ENCODE measurements at places on chromosomes 7 and 10.

GRCh38 chr10:1961989-1962388 lies 224.7 kb upstream of the ADARB2 start:
- no peak for DNase-seq

DNA sequence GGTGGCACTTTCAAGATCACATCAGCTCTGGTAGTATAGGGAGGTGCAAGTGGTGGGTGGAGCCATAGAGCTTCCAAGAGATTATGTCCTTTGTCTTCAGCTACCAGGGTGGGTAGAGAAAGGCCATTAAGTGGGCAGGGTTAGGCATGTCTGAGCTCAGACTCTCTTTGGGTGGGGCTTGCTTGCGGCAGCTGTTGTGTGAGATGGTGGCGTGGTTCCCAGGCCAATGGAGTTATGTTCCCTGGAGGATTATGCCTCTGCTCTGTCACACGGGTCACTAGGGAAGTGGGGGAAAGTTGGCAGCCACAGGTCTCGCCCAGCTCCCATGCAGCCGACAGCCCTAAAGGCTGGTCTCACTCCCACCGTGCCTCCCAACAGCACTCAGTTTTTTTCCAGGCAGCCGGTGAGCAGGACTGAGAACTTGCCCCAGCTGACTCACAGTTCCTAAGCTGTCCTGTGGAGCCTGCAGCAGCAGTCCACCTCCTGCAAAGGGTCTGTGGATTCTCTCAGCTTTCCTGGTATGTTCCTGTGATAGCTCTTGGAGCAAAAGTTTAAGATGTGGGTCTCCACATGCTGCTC lies 459.0 kb downstream of the SH2D4B start:
- no peak for DNase-seq

DNA sequence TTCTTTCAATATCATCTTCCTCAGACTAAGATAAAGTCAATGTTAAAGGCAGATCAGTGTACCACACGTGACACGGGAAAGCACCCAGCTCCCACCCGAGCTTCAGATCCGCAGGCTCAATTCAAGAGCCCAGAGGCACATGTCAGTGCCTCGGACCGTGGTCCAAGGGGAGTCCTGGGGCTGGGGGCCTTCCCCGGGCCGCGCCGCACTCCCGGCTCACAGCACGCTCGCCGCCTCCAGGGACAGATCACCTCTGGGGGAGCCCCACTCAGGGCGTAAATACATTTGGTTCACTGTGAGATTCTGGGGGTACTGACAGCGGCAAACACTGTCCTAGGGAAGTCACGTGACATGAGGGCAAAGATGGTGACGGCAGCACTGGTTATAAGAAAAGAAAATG lies 10.8 kb downstream of the BNIP3 start:
- DNase-seq: no peak

GRCh38 chr7:33781796-33782195 lies 123.5 kb upstream of the BMPER start:
- no peak for DNase-seq

DNA sequence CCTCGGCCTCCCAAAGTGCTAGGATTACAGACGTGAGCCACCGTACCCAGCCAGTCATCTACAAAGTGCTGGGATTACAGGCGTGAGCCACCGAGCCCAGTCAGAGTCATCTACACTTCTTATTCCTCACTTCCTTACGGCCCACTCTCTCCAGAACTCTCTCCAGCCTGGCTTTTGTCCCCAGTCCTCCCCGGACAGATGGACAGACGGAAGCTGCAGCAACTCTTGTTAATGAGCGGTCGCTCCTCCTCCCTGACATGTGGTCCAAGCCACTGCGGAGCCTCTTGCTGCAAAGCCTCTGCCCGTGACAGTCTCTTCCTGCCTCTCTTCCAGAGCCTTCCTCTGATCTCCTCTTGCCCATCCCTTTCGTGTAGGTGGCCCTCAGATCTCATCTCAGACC lies 45.9 kb downstream of the TMEM270 start:
- DNase-seq: no peak

Data from NCI-H2107 (cell line).